ENCODE measurements at places on chromosomes 4 and X.

DNA sequence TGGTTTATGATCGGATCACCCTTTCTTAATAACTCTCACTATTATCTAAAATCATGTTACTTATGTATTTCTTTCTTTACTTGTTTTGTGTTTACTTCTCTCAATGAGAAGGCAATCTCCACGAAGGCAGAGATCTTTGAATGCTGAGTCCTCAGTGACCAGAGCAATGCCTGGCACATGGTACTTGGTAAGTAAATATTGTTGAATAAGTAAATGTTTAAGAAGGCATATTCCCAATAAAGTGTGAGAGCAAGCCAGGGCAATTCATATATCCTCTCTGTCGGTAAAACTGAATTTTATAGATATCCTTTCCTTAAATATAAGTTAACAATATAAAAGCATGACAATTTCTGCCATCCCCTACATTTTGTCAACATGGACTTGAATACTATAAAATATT is 94.4 kb downstream of the UGT8 start:
- no peak for DNase-seq

- no peak for DNase-seq
Observed at GRCh38 chr4:153115322-153116290, 88.6 kb upstream of the TRIM2 start.

DNA sequence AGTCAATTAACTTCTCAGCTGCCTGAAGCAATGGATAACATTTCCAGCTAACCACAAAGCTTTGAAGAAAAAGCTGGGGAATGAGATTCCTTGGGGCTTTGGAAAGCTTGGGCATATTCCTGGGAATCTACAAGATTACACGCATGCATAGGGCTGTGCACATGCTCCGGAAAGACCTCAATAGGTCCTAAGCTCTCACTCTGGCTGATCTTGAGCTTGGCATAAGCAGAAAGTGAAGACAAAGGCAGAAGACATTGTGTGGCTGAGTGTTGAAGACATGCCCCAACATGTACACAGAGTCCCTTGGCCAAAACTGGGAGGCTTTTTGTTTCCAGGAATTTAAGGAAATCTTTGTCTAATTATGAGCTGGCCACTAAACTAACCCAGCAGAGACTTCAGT is 31.2 kb downstream of the ATG4A start:
- DNase-seq: no peak

GRCh38 chrX:109384699-109385098 is 97.2 kb downstream of the GUCY2F start:
- DNase-seq: peak; percentile 20

- DNase-seq: no peak
Observed at GRCh38 chr4:79087071-79087470, 147.8 kb upstream of the PAQR3 start.

GRCh38 chr4:84965553-84966381 is 723 bp downstream of the WDFY3 start:
- peak; percentile 89 for DNase-seq

DNA sequence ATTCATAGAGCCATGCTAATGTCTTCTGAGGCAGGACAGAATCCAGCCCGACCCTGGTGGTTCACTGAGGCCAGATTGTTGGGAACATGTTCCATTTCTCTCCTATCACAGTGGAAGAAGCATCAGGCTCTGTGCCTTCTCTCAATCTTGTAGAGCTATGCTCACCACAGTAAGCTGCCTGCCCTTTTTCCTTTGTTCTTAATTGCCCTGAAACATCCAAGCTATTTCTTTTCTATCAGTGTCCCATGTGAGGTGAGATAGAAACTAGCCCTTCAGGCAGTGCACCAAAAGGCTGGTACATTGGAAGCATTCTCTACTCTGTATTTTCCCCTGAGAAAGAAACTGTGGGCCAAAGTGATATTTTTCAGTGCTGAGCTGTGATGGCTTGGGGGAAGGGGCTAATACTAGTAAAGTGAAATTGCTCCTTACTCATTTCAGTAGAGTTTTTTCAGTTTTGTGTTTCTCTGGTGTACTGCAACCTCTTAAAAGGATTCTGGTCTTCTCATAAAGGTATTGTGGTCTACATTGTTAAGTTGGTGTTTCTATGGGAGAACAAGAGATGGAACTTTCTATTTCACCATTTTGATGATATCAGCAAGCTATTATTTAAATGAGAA is 611.2 kb downstream of the RPA4 start:
- DNase-seq: no peak

DNA sequence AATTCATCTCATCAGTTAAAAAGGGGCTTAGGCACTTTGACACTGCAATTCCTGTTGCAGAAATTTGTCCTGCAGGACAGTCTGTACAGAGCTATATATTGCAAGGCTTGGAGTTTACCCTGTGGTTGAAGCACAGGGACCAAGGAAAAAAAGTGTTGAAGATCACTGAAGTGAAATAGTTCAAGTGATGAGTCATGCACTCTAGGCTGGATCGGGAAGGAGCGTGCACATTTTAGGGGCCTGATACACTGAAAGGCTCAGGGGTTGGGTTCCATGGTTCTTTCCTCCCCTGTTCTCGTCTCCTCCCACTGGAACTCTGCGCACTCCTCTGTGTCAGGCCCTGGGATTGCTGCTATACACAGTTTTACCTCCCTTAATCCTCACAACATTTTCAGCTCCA is 104.9 kb upstream of the ARMCX2 start:
- no peak for DNase-seq

- no peak for DNase-seq
Observed at GRCh38 chr4:19774690-19775256, 476.9 kb upstream of the SLIT2 start.

DNA sequence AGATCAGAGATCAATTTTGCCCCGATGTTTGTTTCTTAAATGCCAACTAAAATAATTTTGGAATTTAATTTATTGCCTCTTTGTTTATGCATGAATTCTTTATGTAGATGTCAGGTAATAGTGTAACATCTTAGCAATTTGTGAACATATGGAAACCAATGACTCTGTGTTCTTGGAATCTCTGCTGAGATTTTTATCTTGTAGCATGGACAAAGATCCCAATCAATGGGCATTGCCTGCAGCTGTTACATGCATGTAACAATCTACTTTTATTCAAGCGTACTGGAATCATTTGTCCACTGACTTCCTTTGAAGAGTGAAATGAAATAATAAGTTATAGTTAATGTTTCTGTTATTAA is 61.6 kb upstream of the ARSJ start:
- DNase-seq: no peak

GRCh38 chr4:9946170-9946569 is 75.1 kb downstream of the SLC2A9 start:
- DNase-seq: no peak

- no peak for DNase-seq
Observed at GRCh38 chrX:133989490-133989889, 4.1 kb upstream of the GPC3 start.

DNA sequence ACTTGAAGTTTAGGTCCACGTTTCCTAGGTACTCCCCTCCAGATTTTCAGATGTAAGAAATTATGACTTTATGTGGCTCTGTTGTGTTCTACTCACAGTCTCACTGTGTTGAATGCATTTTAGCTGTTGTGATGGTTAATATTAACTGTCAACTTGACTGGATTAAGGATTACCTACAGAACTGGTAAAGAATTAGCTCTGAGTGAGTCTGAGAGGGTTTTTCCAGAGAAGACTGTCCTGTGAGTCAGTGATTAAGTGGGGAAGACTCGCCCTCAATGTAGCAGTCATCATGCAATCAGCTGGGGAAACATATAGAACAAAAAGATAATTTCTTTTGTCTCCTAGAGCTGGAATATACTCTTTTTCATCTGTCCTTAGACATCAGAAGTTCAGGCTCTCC is 493.4 kb downstream of the ACTRT1 start:
- no peak for DNase-seq

DNA sequence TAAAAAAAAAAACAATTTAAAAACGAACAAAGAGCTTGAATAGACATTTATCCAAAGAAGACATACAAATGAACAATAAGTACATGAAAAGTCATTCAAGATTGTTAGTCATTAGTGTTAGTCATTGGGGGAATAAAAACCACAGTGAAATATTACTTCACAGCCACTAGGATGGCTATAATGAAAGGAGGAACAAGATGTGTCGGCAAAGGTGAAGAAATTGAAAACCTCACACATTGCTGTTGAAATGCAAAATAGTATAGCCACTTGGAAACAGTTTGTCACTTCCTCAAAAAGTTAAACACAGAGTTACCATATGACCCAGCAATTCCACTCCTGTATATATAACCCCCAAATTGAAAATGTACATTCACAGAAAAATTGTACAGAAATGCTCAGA is 45.2 kb upstream of the SLC39A8 start:
- no peak for DNase-seq

DNA sequence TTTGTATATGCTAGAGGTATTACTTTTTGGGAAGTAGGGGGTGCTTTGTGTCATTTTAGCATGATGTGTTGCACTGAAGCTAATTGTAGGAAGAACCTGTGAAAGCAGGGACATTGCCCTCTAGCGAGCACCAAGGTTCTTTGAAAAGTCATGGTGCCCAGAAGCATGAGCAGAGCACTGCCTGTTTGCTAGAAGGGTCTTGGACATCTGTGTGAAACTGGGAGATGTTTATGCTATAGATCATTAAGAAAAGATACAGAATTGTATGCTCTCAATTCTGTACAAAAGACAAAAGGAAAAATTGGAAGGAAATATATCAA is 14.7 kb downstream of the GRPR start:
- no peak for DNase-seq

GRCh38 chr4:173167758-173168395 is 734 bp upstream of the GALNT7 start:
- DNase-seq: peak; percentile 85

DNA sequence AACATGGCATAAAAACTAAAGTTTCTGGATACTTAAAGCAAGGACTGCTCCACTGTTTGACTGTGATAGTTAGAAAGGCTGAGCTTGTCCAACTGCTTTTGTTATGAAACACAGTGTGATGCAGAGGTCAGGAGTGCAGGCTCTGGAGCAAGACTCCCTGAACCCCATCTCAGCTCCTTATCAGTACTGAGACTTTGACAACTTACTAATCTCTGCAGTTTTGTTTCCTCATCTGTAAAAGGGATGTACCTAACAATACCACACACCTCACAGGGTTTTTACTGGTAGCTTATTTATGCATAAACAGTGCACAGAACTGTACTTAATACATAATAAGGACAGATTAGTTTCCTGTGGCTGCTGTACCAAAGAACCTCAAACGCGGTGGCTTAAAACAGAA is 804.3 kb downstream of the FSTL5 start:
- no peak for DNase-seq

- no peak for DNase-seq
Observed at GRCh38 chr4:139532947-139533346, 23.1 kb downstream of the SETD7 start.

DNA sequence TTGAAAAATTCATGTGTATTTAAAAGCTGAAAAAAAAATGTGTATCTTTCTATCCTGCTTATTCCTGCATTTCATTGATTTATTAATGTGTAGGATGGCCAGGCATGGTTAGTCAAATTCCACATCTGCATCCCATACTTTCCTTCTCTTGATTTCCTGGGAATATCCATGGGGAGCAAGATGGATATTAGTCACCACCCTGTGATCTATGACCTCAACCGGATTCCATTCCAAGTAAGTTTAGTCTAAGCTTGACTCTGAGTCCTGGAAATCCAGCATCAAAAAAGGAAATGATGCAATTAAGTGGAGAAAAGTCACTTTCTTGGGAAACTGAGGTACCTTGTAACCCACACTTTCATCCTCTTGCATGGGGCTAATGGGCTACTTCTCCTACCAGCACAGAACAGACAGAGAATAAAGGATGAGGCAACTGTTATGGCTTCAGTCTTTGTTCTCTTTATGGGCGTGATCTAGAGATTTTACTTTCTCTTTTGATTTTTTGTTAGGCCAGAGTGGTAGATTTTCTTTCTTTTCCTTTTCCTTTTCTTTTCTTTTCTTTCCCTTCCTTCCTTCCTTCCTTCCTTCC is 17.1 kb upstream of the BEX4 start:
- no peak for DNase-seq

- no peak for DNase-seq
Observed at GRCh38 chr4:77202491-77202890, 45.5 kb downstream of the CCNG2 start.

GRCh38 chr4:4729206-4729605 is 130.3 kb upstream of the MSX1 start:
- DNase-seq: no peak

DNA sequence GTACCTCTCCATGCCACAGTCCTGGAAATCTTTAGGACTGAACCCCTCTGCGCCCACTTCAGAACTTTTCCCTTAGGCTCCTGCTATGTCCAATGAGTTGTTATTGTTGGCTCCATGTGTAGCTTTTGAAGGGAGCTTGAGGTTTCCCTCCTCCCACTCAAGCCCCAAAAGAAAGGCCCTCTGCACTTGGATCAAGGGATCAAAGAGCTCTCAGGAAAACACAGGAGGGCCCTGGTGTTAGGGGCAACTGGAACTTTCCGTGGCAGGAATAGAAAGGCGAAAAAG is 135.0 kb downstream of the RASL11B start:
- no peak for DNase-seq

DNA sequence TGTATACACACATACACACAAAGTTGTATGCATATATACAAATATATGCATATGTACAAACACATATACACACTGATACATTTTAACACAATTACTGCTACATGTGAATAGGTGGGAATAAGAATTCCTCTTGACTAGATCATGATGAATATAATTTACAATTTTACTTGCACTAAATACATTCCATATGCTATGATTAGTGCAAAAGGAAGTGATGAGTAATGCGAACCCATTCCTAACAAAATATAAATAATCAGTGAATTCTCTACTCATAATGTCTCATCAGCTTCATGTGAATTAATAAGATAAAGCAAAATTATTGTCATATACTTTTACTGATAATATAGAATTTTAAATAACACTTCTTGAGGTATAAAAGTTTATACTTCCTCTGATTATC is 1077.3 kb upstream of the PCDH10 start:
- no peak for DNase-seq

DNA sequence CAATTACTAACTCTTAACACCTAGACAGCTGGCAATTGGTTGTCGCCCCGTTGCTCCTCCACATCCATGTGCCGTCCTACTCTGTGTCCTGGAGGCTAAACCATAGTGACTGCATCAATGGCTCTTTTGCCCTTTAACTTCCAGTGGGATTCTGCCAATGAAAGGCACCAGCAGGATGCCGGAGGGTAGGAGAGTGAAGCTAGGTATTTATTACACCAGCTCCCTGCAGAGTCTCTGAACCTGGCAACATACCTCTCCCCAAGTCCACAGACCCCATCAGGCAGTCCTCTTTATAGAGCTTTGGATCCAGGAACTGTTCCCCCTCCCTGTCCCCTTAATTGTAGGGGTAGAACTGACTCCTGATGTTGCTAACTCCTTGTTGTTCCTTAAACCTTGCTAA is 426.8 kb downstream of the HNRNPD start:
- no peak for DNase-seq

- peak; percentile 61 for DNase-seq
Observed at GRCh38 chrX:39755143-39756032, 342.4 kb downstream of the BCOR start.

GRCh38 chr4:108465886-108466500 is 154.4 kb upstream of the RPL34 start:
- DNase-seq: no peak

GRCh38 chr4:74522251-74522991 is 77.5 kb downstream of the AREG start:
- no peak for DNase-seq
